ENCODE measurements at places on chromosomes 4 and X. TPM values are rescaled to one million over a fixed set of nuclear protein-coding genes. Genes with fewer than 3 reads are reported as not detected.

ZNF157 gene
- total RNA-seq, result 0.47 TPM

SMIM20 gene
- 11.0 TPM for total RNA-seq

MAGEA10 gene
- not detected for total RNA-seq

CCDC149 gene
- 0.16 TPM for total RNA-seq

SH3RF1 gene
- 0.42 TPM for total RNA-seq

HMX1 gene
- not detected for total RNA-seq

SAT1 gene
- total RNA-seq, result 362 TPM

LRIT3 gene
- total RNA-seq, result 0.30 TPM

CENPE gene
- 4.3 TPM for total RNA-seq

SASH3 gene
- 114 TPM for total RNA-seq

ARHGAP4 gene
- 374 TPM for total RNA-seq

CPZ gene
- total RNA-seq, result not detected

CCDC120 gene
- total RNA-seq, result 11.8 TPM

SLITRK4 gene
- not detected for total RNA-seq

XAGE1A gene
- total RNA-seq, result not detected

CYTL1 gene
- not detected for total RNA-seq
